ENCODE measurements at places on chromosomes 11 and 22. TPM values are rescaled to one million over a fixed set of nuclear protein-coding genes. Genes with fewer than 3 reads are reported as not detected.
A peak's percentile ranks its signal among the peaks of the same experiment; 100 is the strongest.

Gene DBX1
- total RNA-seq, result not detected

Gene CD6
- total RNA-seq, result 3.9 TPM

Gene BCR
- total RNA-seq, result 52.5 TPM

Gene VPS51
- 191 TPM for total RNA-seq

Gene HBD
- not detected for total RNA-seq

Gene CSTF3
- 13.3 TPM for total RNA-seq

Gene SCO2
- total RNA-seq, result 25.0 TPM

Gene SMCO4
- total RNA-seq, result 9.6 TPM

GRCh38 chr11:100575860-100576717 lies 111.0 kb upstream of the ARHGAP42 start:
- no peaks in the 10 kb centered on the region for H3K36me3 ChIP-seq
- H3K27ac ChIP-seq, result no peak overlapping the region
- H3K4me1 ChIP-seq, result no peaks in the 10 kb centered on the region

DNA sequence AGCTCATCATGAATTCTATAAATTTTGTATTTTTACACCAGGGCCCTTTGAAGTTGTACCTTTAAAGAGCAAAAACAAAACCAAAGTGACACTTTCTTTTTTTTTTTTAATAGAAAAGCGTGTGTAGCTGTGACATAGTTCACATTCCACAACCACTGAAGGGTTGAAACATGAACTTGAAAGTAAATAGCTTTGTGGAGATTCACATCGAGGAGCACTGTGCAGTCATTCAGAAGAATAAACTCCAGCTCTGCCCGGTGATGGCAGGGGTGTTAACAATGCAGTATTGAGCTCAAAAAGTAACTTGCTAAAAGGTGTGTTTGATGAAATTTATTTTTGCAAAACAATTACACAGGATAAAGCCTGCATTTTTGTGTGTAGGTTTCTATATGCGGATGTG lies 1166.2 kb downstream of the TBC1D22A start:
- DNase-seq, result no peak
- H3K27ac ChIP-seq, result no peak overlapping the region
- H3K4me3 ChIP-seq, result no peak overlapping the region
- no peaks in the 10 kb centered on the region for H3K4me1 ChIP-seq

- no peaks in the 10 kb centered on the region for H3K36me3 ChIP-seq
- H3K27ac ChIP-seq, result no peak overlapping the region
- no peak overlapping the region for H3K4me3 ChIP-seq
- DNase-seq, result no peak
- H3K4me1 ChIP-seq, result no peaks in the 10 kb centered on the region
Measured at GRCh38 chr22:26199665-26200064, 30.4 kb downstream of the SEZ6L start.

DNA sequence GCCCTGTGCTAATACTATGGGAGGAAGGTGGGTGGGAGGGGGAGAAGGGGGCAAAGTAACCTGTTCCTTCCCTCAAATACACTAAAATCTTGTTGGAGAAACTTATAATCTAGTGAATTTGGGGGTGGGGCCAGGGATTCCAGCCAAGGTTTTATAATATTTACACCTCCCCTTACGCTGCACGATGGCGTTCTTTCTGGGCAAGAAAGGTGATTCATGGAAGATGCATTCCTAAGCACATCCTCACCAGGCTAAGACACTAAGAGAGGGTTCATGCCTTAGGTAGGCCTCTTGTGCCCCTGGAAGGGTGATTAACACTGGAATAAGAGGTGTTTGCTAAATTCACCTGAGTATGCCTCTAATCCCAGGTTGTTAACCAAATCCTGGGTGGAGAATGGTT lies 82.6 kb downstream of the BARX2 start:
- no peak overlapping the region for H3K4me3 ChIP-seq
- no peaks in the 10 kb centered on the region for H3K27me3 ChIP-seq
- no peak for DNase-seq
- no peaks in the 10 kb centered on the region for H3K36me3 ChIP-seq

DNA sequence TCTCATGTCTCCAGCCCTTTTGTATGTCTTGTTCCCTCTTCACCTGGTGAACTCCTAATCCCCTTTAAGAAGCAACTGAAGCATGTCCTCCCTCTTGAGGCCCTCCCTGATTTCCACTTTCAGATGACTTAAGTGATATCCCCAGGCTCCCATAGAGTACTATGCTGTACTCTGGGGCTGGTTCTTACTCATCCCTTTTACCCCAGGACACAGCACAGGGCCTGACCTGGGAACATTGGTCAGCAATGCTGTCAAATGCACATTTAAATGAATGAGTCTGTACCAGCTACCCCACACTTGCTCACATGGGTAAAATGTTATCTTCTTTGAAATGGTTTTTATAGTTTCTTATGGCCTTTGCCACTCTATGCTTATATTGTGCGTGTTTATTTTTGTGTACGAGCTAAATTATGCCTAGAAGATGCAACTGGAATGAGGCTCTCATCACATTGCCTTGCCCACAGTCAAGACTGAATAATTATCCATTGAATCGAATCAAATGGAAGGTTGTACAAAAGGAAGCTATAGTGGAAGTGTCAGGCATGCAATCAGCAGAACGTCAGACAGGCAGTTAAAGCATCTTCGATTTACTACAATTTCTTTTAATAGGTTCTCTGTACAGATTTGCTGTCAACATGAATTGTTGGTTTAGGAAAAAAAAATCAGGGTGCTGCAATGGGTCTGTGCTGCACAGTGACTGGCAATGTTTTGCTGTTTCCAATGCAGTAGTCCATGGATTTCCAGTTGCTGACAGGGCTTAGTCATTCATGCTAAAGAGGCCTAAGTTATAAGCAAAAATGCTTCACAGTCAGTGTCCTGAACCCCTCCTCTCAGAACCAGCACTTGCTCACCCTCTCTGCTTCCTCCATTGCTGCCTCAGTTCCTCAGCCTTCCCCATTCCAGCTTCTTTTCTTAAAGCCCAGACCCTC lies 79.5 kb downstream of the PARVA start:
- DNase-seq, result no peak
- H3K36me3 ChIP-seq, result no peaks in the 10 kb centered on the region
- no peak overlapping the region for H3K27ac ChIP-seq
- H3K27me3 ChIP-seq, result no peaks in the 10 kb centered on the region

- H3K4me1 ChIP-seq, result peaks cover 19% of the 10 kb centered on the region
- DNase-seq, result no peak
- H3K27me3 ChIP-seq, result no peaks in the 10 kb centered on the region
- H3K36me3 ChIP-seq, result no peaks in the 10 kb centered on the region
- no peak overlapping the region for H3K4me3 ChIP-seq
Measured at GRCh38 chr22:21009638-21010425, 5.1 kb upstream of the P2RX6 start.

DNA sequence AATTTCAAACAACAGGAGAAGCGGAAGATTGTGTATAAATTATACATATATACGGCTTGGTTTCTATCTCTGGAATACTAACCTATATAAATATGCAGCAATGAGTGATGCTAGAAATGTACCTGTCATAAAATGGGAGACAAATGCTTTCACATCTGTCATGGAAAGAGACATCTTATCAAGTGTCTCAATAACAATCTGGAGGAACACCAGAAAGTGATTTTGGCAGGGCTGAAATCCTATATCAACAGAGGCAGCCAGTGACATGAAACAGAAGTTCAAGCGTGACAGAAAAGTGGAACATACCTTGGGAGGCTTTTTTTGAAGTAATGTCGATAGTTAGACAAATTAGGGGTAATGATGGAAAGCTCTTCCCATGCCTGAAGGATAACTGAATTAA lies 834.6 kb downstream of the JRKL start:
- H3K4me3 ChIP-seq, result no peak overlapping the region
- no peak overlapping the region for H3K27ac ChIP-seq
- H3K36me3 ChIP-seq, result no peaks in the 10 kb centered on the region
- H3K4me1 ChIP-seq, result no peaks in the 10 kb centered on the region

GRCh38 chr22:20431511-20432192 lies 6.0 kb downstream of the SCARF2 start:
- no peaks in the 10 kb centered on the region for H3K27me3 ChIP-seq
- H3K4me1 ChIP-seq, result peaks cover 50% of the 10 kb centered on the region
- H3K27ac ChIP-seq, result no peak overlapping the region
- H3K4me3 ChIP-seq, result peak overlapping the region; percentile 21
- no peaks in the 10 kb centered on the region for H3K36me3 ChIP-seq
- DNase-seq, result no peak

DNA sequence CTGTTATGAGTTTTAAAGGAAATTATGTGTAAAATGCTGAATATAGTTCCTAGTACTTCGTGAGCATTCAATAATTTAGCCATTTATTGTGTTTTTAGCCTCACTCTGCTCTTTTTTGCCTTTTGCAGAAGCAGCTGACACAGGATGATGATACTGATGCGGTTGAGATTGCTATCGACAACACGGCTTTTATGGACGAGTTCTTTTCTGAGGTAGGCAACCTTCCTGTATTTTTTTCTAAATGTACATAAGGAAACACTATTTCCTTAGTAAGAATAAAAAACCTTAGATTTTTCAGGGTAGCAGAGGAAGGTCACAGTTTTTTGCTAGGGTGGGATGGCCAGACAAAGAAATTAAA lies 17.9 kb downstream of the STX3 start:
- no peaks in the 10 kb centered on the region for H3K36me3 ChIP-seq
- H3K27me3 ChIP-seq, result no peaks in the 10 kb centered on the region
- DNase-seq, result no peak
- peaks cover 26% of the 10 kb centered on the region for H3K4me1 ChIP-seq
- H3K4me3 ChIP-seq, result no peak overlapping the region

DNA sequence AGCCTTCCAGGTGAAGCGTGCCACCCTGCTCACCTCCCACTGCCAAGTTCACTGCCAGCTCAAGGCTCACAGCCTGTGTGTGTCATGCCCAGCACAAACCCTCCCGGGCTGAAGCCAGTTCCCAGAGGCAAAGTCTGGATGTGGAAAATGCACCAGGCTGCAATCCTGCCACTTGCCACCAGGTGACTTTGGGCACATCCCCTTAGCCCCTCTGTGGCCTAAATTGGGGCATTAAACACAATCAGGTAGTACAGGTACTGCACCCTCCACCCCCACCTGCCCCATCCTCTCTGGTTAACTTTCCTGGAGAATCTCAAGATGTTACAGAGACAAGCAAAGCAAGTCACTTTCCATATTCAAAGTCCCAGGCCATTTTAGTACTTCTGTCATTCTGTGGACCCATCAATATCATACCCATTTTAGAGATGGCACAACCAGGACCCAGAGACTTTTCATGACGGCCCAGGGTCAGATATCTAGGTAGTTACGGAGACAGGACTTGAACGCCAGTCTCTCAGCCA lies 1.8 kb upstream of the RASD2 start:
- H3K27me3 ChIP-seq, result no peaks in the 10 kb centered on the region
- no peaks in the 10 kb centered on the region for H3K36me3 ChIP-seq
- no peak for DNase-seq
- H3K27ac ChIP-seq, result no peak overlapping the region

GRCh38 chr11:2367266-2368160 lies 9.6 kb upstream of the CD81 start:
- H3K27me3 ChIP-seq, result no peaks in the 10 kb centered on the region
- H3K27ac ChIP-seq, result no peak overlapping the region
- H3K4me1 ChIP-seq, result peaks cover 4% of the 10 kb centered on the region
- H3K4me3 ChIP-seq, result no peak overlapping the region
- no peaks in the 10 kb centered on the region for H3K36me3 ChIP-seq
- DNase-seq, result no peak

- no peak overlapping the region for H3K27ac ChIP-seq
- H3K36me3 ChIP-seq, result no peaks in the 10 kb centered on the region
- no peak for DNase-seq
- no peaks in the 10 kb centered on the region for H3K27me3 ChIP-seq
- H3K4me3 ChIP-seq, result no peak overlapping the region
- H3K4me1 ChIP-seq, result no peaks in the 10 kb centered on the region
Measured at GRCh38 chr11:125929445-125930075, 16.3 kb upstream of the VSIG10L2 start.

- DNase-seq, result no peak
- H3K27me3 ChIP-seq, result no peaks in the 10 kb centered on the region
- no peak overlapping the region for H3K4me3 ChIP-seq
- H3K36me3 ChIP-seq, result no peaks in the 10 kb centered on the region
- H3K27ac ChIP-seq, result no peak overlapping the region
- H3K4me1 ChIP-seq, result no peaks in the 10 kb centered on the region
Measured at GRCh38 chr11:46259971-46260560, 17.4 kb upstream of the CREB3L1 start.

GRCh38 chr11:14934641-14935351 lies 37.4 kb downstream of the CALCA start:
- no peaks in the 10 kb centered on the region for H3K36me3 ChIP-seq
- H3K27me3 ChIP-seq, result no peaks in the 10 kb centered on the region
- H3K27ac ChIP-seq, result no peak overlapping the region
- no peak for DNase-seq
- no peak overlapping the region for H3K4me3 ChIP-seq

GRCh38 chr11:44804449-44805437 lies 78.0 kb downstream of the TSPAN18 start:
- H3K36me3 ChIP-seq, result no peaks in the 10 kb centered on the region
- H3K4me1 ChIP-seq, result peaks cover 8% of the 10 kb centered on the region
- H3K27me3 ChIP-seq, result no peaks in the 10 kb centered on the region
- no peak overlapping the region for H3K4me3 ChIP-seq

DNA sequence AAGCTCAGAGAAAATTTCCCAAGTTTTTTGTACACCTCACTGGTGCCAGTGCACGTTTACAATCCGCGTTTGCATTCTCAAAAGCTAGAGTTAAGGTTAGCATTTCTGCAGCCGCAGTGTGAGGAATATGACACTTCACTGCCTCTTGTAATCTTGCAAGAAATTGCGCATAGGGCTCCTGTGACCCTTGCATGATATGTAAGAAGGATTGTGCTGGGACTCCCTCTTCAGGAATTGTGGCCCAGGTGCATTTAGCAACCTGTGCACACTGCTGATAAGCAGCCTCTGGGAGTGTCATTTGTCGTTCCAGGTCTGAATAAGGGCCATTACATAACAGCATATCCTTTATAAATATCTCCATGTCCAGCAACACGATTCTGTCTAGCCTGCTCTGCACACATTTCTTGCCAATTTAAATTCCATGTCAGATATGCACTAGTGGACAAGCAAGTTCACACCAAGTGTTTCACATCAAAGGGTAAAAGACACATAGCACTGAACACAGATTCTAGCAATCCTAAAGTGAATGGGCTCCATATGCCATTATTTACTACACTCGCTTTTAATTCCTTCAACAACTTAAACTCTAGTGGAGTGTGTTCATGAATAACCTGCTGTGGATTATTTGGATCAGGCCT lies 69.2 kb upstream of the INCENP start:
- H3K27me3 ChIP-seq, result no peaks in the 10 kb centered on the region
- no peak for DNase-seq
- no peak overlapping the region for H3K4me3 ChIP-seq
- H3K27ac ChIP-seq, result no peak overlapping the region
- no peaks in the 10 kb centered on the region for H3K36me3 ChIP-seq

DNA sequence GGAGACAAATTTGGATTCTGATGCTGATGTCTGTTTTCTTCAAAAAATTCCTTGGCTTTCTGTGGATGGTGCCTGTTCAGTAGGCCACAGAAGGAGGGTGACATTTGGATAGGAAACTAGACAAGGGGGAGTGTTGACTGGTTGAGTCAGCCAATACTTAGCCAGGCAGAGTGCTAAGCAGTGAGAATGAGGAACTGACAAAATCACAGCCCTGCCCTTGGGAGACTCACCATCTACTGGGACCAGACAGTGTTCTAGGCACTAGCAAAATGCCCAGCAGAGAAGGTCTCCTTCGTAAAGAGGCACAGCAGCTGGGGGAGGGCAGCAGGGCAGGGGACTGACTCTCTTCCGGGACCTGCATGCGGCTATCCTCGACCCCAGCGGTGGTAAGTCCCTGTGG lies 190.2 kb downstream of the DSCAML1 start:
- H3K27me3 ChIP-seq, result no peaks in the 10 kb centered on the region
- H3K36me3 ChIP-seq, result no peaks in the 10 kb centered on the region

Measured in vagina (tissue), 2 donors.